KBM-7 (cell line): ENCODE measurements at places on chromosomes 1 and 21.

DNA sequence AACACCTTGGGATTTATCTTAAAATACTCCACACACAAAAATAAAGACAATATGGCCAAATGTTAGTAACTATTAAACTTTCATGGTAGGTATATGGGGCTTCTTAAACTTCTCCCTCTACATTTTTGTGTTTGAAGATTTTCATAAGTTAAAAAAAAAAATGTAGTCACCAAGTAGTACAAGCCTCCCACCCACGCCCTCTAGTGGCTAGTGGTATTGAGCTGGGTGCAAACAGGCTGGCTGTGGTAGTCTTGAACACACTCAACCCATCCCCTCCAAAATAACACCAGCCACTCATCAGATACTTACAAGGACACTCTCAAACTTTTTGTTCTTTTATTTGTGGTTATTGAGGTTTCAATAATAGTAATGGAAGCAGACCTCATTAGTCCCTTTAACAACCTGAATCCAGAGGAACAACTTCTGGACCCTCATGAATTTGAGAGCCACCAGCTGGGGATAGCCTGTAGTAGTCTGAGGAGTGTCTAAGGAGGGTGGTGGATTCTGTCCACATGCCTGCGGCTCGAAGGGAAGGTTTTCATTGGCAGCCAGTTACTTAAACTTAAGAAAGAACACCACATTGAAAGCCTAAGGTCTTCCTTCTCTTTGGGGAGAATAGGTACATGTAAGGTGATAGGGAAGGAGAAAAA lies 15.6 kb downstream of the RD3 start:
- DNase-seq = peak; percentile 79

DNA sequence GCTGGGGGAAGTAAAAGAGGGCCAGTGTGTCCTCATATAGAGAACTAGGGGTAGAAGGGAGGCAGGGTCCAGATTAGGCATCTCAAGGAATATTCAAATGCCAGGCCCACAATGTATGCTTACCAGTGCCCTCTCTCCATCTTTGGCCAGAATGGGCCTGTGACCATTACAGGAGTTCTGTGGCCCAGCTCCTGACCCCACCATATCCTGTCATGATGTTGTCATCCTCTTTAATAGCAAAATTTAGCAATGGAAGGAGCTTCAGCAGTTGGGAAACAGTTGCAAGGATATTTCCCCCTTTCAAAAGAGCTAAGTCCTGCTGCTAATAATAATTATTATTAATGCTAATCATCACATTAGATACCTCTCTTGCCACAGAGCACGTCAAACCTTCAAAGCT lies 49.3 kb upstream of the JUN start:
- DNase-seq = no peak

DNA sequence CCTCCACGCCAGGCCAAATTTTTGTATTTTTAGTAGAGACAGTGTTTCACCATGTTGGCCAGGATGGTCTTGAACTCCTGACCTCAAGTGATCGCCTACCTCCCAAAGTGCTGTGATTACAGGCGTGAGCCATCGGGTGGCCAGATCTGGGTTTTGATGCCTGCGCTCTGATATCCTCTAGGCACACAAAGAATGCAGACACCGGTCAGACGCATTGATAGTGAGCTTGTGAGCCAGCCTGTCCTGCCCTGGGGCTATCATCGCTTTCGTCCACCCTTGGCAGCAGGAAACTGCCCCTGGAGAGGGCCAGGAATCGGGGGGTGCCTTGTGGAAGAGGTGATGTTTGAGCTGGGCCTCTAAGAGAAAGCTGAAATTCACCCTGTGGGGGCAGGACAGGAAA lies 4.0 kb downstream of the FBLIM1 start:
- no peak for DNase-seq

- DNase-seq = no peak
These were observed 22.4 kb downstream of the CHI3L2 start for GRCh38 chr1:111249960-111250359.

- DNase-seq = peak; percentile 99
These were observed 21.9 kb downstream of the ERG start for GRCh38 chr21:38476385-38476784.

DNA sequence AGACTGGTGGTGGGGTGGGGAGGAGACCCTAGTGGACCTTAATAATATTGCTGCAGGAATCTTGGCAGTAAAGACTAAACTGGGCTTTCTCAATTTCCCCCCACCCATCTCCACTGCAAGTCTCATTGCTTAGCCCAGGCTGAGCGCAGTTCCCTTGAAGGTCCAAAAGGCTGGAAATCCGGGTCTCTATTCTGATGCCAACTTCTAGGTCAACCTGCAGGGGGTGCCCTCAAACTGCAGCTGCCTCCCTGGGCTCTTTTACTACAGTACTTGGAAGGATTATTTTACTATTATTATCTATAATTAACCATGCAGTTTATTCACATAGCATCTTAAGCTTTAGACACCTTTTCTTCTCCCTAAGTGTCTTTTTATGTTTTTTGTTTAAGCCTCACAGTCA lies 85.4 kb upstream of the WARS2 start:
- DNase-seq = no peak

DNA sequence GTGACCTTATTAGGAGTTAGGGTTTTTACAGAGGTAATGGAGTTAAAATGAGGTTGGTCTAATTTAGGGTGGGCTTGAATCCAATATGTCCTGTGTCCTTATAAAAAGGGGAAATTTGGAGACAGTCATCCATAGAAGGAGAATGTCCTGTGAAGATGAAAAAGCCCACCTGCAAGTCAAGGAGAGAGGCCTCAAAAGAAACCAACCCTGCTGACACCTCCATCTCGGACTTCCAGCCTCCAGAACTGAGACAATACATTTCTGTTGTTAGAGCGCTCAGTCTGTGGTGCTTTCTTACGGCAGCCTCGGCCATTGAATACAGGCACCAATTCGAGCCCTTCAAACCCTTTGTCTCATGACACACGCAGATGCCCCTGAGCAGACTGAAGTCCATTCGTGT lies 43.8 kb downstream of the ACTA1 start:
- no peak for DNase-seq

DNA sequence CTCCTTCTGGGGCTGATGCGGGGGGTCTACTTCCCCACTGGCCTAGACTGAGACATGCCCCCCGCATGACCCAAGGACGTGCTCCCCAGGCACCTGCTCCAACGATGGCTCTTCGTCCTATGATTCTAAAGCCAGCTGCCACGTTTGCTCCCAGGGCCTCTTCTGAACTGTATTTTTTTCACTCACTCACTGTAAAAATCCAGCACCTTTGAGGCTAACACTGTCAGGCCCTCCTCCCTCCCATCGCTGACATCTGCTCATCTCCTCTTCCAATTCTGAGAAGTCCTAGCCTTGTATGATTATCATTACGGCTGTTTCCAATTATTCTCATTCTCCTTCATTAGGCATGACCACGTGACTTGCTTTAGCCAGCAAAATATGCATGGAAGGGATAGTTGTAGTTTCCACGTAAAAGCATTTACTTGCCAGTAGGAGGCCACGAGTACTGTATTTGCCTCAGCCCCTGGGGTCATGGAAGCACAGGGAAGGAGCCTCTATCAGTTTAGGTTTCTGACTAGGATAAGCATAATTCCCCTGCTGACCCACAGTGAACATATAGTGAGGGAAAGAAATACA lies 19.1 kb upstream of the EDN2 start:
- DNase-seq = no peak

- peak; percentile 59 for DNase-seq
These were observed 144.6 kb downstream of the PGBD5 start for GRCh38 chr1:230281556-230281955.

- DNase-seq = no peak
These were observed 26.8 kb downstream of the TSHB start for GRCh38 chr1:115056395-115056798.

GRCh38 chr1:27970401-27970800 lies 10.6 kb downstream of the XKR8 start:
- DNase-seq = no peak
